NCI-H774 (cell line): ENCODE measurements at places on chromosomes 11 and 22.
A peak's percentile ranks its signal among the peaks of the same experiment; 100 is the strongest.

DNA sequence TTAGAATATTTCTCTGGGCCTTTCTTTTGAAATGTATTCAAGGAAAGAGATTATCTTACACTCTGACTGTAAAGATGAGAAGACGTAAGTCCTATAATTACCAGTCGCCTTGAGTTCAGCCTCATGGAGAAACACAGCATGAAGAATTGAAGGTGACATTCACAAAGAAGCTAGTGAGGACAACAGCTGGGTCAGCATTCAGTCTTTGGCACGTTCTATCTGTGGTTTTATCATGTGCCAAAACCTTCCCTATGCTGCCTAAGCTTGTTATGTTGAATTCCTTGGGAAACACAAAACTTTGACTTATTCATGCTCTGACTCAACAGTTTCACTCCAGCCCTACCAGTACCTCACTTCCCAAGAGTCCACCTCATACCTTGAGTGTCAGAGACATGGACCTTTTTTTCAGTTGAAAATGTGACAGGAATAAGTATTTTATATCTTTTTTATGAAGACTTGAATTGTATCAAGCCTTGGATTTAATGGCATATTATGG, 198.8 kb upstream of the KIRREL3 start:
- no peak for DNase-seq

DNA sequence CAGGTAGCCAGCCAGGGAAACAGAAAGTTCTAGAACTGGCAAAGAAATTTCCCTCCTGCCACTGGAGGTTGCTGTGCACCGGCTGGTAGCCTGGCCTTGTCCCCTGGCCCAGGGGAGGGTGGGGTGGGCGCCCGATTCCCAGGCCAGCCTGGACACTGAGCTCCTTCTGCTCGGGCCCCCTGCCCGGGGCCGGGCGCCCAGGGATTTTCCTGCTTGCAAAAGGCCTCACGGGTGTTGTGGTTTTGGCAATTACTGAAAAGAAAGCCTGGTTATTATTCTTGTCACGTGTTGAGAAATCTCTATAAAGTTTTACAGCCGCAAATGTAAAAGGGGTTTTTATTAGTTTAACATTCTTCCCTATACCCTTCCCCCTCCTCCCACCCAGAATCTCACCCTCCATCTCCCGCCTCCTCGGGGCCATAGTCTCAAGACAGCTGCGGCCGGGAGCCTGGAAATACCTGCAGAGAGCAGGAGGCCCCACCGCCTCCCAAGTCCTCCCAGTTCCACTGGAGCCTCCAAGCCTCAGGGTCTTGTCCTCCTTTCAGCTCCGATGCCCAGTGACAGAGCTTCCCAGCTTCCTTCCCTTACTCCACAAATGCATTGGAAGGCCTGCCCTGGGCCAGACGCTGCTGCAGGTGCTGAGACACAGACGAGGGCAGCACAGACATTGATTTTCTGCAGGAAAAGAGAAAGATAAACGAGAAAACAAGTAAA, 1515.6 kb downstream of the TBC1D22A start:
- DNase-seq: no peak

DNA sequence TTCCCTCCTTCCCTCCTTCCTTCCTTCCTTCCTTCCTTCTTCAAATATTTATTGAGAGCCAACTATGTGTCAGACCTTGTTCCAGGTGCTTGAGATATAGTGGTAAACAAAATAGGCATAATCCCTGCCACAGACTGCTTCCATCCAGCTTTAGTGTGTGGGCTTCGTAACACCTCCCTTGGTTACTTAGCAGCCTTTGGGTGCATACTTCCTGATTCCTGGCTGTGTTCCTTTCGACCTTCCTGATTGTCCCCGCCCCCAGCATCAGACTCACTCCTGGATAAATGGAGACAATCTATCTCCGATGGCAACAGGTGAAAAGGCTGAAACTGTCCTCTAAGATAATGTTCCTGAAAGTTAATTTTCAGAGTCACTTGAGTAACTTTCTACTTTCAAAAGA, 13.5 kb downstream of the CCDC81 start:
- DNase-seq: no peak

- no peak for DNase-seq
These were observed 156.3 kb upstream of the SESN3 start for GRCh38 chr11:95387325-95387724.

- DNase-seq: no peak
These were observed 27.5 kb downstream of the TRMU start for GRCh38 chr22:46362934-46363515.

GRCh38 chr22:23767673-23768548, at the start of gene CHCHD10:
Gene CHCHD10 (minus strand): TSS chr22:23767972. CDS start chr22:23767874, 98 bp downstream.
- DNase-seq: peak; percentile 42

- no peak for DNase-seq
These were observed 11.0 kb upstream of the MS4A6A start for GRCh38 chr11:60193687-60194433.

DNA sequence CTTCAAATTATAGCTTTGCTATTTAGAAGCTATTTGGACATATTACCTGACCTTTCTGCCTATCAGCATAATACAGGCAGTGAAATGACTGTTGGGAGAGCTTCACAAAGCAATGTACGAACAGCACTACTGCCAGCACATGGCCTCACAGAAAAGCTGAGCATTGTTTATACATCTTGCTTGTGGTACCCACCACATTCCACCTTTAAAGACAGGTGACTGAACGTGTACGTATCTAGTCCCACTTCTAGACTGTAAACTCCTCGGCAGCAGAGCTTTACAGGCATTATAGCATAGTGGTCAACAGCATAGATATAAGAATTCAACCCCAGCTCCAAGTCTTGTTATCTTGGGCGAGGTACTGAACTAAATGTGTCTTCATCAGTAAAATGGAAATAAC, 1.6 kb downstream of the JOSD1 start:
- DNase-seq: no peak

GRCh38 chr11:101993172-101993571, 54.1 kb upstream of the CFAP300 start:
- DNase-seq: no peak

- peak; percentile 56 for DNase-seq
These were observed 23.6 kb downstream of the DUSP8 start for GRCh38 chr11:1548221-1549070.

DNA sequence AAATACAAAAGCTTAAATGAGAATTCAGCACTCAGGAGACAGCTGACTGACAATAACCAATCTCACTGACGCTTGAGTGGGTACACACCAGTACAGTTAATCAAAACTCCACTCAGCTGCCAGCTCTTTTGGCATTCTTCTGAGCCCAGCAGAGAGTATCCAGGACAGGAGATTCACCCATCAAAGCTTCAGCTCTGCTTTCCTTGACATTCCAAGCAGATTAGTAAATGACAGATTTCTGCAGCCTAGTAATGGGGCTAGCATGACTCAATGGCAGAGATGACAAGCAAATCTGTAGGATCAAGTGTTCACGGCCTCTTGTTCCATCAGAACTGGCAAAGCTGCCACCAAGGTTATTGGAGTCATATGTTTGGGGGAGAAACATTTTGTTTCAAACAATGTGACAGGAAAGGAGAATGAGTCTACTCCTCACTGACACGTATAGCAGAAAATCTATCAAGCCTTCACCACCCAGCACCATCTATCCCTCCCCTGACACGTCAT, 420.0 kb downstream of the DYNC2H1 start:
- DNase-seq: no peak

DNA sequence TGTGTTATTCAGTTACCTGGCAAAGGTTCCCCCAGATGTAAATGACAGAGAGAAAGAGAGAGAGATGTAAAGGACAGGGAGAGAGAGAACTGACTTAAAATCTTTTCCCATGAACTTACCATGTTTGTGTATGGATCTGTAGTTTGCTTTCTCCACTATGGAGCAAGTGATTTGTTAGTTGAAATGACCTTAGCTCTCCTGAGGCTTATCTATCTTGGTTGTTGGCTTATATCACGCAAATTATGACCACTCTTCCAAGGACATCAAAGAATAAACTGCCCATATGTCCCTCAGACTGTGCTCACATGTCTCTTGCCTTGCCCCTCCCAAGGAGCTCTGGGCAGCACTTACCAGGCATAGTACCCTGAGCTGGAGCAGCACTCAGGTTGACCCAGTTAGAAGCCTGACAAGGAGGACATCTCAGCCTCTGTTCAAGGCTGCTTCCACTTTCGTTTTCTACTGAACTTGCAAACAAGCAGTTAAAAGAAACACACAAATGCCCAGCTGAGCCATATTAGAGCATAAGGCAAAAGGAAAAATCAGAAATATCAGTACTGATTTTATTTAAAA, 95.3 kb upstream of the RCN1 start:
- DNase-seq: no peak

- no peak for DNase-seq
These were observed 17.3 kb downstream of the TSPO start for GRCh38 chr22:43168471-43169309.

- peak; percentile 49 for DNase-seq
These were observed 643 bp downstream of the TIGD3 start for GRCh38 chr11:65355013-65355775.

DNA sequence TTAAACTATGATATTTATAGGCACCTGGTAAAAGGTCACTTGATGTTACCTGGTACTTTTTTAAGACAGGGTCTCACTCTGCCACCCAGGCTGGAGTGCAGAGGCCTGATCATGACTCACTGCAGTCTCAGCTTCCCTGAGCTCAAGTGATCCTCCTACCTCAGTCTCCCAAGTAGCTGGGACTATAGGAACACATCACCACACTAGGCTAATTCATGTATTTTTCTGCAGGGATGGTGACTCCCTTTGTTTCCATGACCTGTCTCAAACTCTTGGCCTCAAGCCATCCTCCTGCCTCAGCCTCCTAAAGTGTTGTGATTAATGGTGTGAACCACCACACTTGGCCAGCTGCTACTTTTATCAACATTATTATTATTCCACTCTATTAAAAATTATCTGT, 47.6 kb downstream of the OR4C45 start:
- DNase-seq: no peak

DNA sequence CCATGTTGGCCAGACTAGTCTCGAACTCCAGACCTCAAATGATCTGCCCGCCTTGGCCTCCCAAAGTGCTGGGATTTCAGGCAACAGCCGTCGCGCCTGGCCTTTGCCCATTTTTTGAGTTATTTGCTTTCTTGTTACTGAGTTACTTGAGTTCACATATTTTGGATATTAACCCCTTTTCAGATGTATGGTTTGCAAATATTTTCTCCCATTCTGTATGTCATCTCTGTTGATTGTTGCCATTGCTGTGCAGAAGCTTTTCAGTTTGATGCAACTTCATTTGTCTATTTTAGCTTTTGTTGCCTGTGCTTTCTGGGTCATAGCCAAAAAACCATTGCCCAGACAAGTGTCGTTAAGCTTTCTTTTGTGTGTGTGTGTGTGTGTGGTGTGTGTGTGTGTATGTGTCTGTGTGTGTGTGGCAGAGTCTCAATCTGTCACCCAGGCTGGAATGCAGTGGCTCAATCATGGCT, 6.8 kb downstream of the TSGA10IP start:
- DNase-seq: no peak
